ENCODE measurements at places on chromosomes 3 and 15.

GRCh38 chr3:28326458-28326926 is 22.0 kb upstream of the ZCWPW2 start:
- no peak for DNase-seq

GRCh38 chr15:90495067-90495466 is 34.7 kb upstream of the CRTC3 start:
- DNase-seq, result no peak

GRCh38 chr15:27676647-27677046 is 422.5 kb downstream of the OCA2 start:
- DNase-seq, result no peak

DNA sequence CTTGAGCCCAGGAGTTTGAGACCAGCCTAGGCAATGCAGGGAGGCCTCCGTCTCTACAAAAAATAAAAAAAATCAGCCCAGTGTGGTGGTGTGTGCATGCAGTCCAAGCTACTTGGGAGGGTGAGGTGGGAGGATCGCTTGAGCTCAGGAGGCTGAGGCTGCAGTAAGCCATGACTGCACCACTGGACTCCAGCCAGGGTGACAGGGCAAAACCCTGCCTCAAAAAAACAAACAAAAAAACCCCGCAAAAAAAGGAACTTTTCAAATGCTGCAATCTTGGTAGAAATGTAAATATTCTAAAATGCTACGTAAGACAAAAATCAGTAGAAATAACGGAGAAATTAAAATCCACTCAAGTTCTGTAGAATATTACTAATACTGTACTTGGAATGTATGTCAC is 108.1 kb upstream of the MELTF start:
- DNase-seq, result no peak

- DNase-seq, result peak; percentile 87
Measured at GRCh38 chr3:132029182-132029902, 5.5 kb downstream of the CPNE4 start.

GRCh38 chr15:71496336-71496955 is 313.9 kb upstream of the NR2E3 start:
- DNase-seq, result no peak

- DNase-seq, result no peak
Measured at GRCh38 chr15:70802629-70803028, 39.3 kb upstream of the UACA start.

DNA sequence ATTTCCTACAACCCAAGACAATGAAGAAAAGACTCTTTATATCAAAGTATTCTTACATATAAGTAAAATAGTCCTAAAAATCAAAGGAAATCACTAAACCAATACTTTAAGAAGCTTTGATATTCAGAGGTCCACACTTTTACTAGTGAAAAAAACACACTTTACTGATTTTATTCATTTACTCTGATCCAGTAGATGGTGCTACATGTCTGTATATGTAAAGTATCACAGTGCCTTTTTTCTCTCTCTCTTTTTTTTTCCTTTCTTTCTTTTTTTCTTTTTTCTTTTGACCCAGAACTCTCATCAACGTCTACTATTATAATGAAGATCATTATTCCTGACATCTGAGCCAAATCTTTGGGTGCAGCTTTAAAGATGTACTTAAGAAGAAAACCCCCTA is 10.8 kb upstream of the CCDC39 start:
- DNase-seq, result peak; percentile 64

DNA sequence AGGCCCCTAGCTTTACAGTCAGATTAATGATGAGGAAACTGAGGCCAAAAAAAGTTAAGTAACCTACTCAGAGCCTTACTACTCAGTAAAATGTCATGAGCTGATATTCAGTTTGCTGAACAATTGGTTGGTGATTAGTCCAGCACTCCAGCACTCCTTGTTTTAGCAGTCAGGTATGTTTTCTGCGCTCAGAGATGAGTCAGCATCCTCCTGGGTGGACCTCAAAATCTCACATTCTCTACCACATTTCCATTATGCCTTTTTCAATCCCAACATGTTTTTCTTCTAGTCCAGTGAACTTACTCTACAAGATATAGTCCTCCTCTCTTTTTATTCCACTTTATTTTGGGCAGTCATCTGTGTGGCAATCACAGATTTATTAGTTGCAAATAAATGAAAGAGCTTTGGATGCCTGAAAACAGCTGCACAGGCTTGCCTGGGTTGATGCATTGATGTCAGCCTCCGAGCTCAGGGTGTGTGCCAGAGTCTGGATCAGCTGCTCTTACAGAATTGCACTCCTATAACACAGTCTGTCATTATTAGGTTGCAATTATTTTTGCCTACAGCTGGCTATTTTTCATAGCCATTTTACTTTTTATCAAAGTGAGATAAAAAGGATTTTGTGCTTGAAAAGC is 133.2 kb downstream of the ARPP21 start:
- no peak for DNase-seq

DNA sequence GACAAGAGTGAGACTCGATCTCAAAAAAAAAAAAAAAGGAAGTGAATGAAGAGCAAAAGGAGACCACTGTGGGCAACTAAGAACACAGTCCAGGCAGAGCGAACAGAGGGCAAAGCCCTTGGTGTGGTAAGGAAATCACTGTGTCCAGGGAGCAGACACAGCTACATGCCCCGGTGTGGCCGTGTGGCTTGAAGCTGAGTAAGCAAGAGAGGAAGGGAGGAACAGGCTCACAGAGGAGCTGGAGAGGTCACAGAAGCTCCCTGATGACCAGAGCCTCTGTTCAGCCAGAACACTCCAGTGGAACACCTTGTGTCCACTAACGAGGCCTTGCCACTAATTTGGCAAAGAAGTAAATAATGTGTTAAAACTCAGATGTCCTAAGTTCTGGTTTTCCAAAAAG is 60.6 kb upstream of the GATA2 start:
- no peak for DNase-seq

- DNase-seq, result no peak
Measured at GRCh38 chr15:71049706-71050422, 65.4 kb upstream of the THSD4 start.

Measured in NCI-H69 (cell line).